ENCODE measurements at places on chromosomes 12 and 14.

- DNase-seq: no peak
Observed at GRCh38 chr12:109770104-109770860, 56.7 kb downstream of the FAM222A start.

- no peak for DNase-seq
Observed at GRCh38 chr14:23421594-23421993, 13.5 kb upstream of the MYH6 start.

GRCh38 chr12:71282020-71282419, 124.2 kb upstream of the TSPAN8 start:
- no peak for DNase-seq

DNA sequence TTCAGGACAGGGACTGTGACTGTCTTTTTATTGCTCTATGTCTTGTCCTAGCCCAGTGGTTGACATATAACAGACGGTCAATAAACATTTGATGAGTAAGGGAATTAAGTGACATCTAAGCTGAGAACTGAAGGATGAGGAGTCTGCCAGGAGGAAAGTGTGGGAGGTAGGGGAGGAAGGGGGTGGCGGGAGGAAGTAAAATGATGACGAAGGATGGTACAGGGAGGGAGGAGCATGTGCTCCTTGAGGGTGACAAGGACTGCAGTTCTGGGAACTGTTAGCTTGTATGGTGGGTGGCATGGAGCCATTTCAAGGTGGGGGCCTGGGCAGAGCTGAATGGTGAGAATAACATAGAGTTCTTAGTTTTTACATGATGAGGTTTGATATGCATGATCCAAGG, 64.4 kb downstream of the RGS6 start:
- DNase-seq: no peak

GRCh38 chr12:12017798-12018197, 52.9 kb upstream of the BCL2L14 start:
- no peak for DNase-seq

DNA sequence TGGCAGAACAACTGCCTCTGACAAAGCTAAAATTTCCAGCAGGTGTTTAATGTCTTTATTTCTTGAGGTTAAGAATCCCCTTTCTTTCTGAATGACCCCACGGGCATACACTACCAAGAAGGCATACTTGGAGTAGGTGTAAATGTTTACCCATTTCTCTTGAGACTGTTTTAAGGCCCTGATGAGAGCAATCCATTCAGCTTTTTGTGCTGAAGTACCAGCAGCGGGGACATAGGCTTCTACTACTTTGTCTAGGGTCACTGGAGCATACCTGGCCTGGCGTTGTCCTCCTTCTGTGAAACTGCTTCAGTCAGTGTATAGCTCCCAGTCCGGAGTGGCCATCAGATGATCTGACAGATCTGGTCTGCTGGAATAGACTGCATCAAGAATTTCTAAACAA, 22.7 kb downstream of the ANG start:
- DNase-seq: no peak

GRCh38 chr12:87140262-87140661, 884.1 kb upstream of the MGAT4C start:
- DNase-seq: no peak

DNA sequence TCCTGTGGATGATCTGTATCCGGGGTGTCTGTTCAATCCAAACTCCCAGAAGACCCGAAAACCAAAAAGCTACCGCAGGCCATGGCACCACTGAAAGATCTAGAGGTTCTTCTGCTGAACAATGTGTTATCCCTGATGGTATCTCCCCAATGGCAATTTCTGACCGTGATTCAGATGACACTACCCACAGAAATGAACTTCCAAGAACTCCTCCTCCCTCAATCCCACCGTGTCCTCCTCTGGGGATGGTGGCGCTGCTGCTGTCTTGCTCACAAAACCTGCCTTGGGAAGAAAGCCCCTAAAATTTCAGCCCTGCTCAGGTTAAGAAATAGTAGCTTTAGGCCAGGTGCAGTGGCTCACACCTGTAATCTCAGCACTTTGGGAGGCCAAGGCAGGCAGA, 7.8 kb downstream of the CRACR2A start:
- DNase-seq: no peak

DNA sequence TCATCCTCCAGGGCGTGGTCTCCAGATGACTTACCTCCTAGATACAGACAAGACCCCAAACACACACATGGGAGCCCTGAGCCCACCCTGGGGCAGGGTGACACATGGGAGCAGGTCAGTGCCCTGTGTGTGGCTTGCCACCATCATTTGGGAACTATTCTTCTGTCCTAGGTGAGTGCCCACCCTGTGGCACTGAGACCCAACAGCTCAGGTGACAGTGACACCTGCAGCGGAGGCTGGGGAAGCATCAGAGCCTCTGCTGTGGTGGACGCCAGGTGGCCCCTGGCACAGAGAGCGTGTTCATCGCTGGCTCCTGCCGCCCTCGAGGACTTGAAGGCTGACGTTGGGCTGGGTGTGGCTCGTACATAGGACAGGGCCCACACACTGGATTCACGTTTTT, 23.0 kb downstream of the SFSWAP start:
- DNase-seq: no peak

DNA sequence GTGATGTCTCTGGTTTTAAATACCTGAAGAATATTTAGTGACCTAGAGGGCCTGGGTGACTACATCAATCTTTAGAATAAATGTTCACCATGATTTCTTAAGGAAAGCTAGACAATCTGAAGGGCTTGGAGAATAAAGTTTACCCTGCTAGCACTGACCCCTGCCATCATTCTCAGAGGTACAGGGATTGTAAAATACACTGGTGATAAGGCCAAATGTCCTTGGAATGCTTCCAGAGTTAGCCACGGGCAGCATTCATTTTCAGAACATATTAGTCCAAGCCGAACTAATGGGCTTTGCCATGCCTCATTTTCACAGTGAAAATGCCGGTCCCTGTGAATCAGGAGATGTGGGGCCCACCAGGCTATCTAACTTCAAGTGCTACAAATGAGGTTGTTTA, 1381.7 kb upstream of the SEL1L start:
- DNase-seq: no peak

- DNase-seq: no peak
Observed at GRCh38 chr12:91781114-91781513, 364.5 kb downstream of the BTG1 start.

DNA sequence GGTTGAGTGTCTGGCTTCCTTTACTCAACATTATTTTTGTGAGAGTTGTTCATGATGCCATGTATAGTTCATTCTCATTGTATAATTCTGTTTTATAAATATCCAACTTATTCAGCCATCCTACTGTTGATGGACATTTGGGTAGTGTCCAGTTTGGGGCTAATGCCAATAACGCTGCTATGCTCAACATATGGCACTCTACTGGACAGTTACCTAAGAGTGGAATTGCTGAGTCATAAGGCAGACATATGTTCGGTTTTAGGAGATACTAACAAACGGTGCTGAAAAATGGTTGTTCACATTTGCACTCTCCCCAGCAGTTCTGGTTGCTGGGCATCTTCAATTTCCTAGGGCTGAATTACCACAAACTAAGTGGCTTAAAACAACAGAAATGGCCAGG, 28.7 kb upstream of the P2RX4 start:
- no peak for DNase-seq

DNA sequence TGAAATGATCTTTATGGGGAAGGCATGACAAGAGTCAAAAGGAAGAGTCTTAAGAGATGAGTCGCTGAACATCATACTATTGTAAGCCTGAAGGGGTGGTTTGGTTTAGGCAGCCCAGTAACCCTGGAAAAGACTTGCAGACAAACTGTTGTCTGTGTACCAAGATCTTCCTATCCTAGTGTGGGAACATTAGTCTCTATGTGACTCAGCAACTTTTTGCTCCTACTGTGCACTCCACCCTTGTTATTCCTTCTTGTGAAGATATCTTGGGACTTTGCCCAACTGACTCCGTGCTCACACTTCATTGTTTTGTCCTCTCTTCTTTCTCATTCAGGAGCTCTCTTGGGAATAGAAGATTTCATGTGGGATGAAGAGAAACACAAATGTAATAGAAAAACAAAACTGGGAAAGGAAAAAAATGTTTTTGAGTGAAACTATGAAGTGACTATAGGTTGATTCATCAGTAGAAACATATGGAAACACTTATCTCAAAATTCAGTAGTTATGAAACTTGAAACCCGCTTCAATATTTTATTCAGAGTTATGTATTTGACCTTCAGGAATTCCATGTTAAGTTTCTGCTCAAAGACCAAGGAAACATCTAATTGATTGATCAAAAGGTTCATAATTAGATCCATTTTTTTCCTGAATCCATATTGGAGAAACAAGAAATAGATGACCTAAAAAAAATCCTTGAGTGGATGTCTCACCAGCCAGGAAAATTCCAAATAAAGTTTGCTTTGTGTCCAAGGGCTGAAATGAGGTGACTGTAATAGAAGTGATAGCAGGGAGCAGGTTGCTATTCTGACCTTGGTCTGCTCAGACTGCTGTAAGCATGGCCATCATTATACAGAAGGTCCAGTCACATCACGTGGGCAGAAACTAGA, 67.2 kb downstream of the BTG1 start:
- no peak for DNase-seq

DNA sequence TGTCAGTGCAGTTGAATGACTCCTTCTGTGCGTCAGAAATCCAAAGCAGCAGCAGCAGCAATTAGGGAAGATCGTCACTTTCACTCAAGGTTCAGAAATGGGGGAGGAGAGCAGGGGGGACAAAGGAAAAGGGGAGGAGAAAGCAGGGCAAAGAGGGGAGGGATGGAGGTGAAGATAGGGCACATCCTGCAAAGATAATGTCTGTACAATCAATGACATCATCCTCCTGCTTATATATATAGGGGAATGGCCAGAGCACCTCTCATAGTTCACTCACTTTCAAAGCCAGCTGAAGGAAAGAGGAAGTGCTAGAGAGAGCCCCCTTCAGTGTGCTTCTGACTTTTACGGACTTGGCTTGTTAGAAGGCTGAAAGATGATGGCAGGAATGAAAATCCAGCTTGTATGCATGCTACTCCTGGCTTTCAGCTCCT, at the start of gene NTS:
Gene NTS, plus strand, starts transcription at position 265 of the 431 bp plus-strand sequence. Its CDS starts 109 bp downstream, at position 374.
- DNase-seq: peak; percentile 1

DNA sequence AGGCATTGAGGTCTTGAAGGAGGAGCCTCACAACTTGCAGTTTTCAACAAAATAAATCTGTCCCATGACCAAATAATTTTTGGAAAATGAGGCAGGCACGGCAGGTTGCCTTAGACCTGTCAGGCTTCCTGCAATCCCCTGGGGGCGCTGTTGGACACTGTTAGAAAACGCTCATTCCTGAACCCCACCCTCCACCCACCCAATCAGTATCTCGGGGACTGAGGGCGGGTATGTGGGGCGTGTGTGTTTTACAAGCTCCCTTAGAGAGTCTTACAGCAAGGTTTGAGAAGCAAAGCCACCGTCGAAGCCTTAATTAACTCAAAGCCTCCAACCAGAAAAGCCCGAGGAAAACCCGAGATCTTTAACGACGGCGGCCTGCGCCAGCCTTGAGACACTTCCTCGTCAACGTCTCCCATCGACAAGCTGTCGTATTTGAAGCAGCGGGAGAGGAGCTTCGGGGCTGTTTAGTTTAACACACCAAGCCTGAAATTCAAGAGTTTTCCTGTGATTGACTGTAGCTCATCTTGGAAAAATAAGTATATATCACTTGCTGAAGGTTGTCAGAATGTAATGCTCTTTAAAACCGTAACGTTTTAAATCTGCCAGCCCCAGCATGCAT, 123.0 kb downstream of the GLT1D1 start:
- no peak for DNase-seq

DNA sequence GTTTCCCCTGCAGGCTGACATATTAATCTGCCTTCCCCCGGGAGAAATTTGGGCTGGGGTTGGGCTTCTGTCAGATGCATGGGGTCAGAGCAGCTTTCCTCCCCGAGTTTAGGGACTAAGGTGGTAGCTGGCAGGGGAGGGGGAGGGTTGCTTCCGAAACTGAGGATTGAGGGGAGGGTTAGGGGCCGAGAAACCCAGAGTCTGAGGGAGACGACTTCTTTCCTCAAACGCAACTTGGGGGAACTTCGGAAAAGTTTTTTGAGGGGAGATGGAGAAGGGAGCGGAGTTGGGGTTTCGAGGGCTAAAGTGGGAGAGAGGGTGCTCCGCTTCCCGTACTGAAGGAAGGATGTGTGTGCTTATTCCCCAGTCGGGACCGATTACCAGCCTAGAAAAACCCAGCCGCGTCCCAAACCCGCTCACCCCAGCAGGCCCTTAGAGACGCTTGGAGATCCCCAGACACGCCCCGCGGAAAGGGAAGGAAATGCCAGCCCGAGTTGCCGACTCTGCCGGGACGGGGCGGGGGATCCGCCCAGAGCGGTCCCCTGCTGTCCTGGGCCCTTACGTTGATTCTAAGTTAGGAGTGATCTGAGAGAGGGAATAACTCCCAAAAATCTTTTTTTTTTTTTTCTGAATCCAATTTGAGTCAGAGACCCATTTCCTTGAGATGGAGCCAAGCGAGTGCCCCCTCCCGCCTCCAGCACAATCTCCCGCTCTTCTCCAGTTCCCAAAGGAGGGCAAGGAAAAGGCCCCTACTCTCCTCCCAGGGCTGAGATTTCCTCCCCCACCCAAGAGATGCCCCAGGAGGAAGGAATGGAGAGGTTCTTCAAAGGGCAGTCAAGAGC, 61.9 kb downstream of the SMUG1 start:
- DNase-seq: no peak

- DNase-seq: no peak
Observed at GRCh38 chr12:101819467-101819866, 11.3 kb downstream of the GNPTAB start.

DNA sequence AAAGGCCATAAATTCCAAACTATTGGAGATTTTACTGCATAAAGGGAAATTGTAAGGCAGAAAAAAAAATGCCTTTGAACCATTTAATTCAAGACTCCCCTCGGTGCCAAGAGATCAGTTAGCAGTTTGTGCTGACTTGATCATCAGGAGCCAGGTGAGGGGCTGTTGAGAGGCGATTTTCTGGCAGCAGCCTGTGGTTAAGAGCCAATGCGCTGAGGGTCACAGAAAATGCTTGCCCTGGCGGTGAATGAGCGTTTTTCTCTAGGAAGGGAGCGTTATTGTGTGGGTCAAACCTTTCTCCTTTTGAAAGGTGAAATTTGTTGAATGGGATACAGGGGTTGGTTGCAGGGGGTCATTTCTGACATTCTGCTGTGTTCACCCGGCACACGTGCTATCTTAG, 4.7 kb downstream of the SRRM4 start:
- no peak for DNase-seq

- DNase-seq: no peak
Observed at GRCh38 chr14:33740531-33740930, 210.3 kb downstream of the EGLN3 start.

DNA sequence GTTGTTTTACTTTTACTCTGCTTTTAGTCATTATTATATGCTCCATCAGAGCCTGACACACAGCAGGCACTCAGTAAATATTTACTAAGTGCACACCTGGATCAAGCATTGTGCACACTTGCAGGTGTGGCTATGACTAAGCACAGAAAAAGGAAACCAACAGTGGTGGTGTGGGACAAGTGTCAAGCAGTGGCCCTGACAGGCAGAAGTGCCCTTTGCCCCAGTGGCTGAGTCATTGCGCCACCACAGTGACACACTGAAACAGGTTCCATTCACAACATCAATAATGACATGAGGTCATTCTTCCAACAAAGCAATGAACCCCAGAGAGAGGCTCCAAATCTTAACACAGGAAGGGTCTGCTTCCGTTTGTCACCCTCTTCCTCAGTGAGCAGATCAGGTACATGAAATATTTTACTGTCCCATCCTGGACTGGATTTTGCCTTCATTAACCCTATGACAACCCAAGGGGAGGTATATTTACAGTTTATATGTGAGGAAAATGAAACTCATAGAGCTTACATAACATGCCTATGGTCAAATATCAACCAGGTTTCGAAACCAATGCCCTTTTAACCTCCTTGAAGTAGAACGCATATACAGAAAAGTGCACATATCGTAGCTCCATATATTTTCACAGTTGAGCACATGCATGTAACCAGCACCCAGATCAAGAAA, 82.6 kb upstream of the GTF2A1 start:
- no peak for DNase-seq
